ENCODE measurements at places on chromosomes 7 and 10.

- H3K27ac ChIP-seq: peak overlapping the region; percentile 90
- H3K4me3 ChIP-seq: peak overlapping the region; percentile 84
- peaks cover 11% of the 10 kb centered on the region for H3K36me3 ChIP-seq
- DNase-seq: peak; percentile 55
- H3K27me3 ChIP-seq: no peaks in the 10 kb centered on the region
These were observed 569 bp downstream of the ZNF316 start for GRCh38 chr7:6637544-6638229.

DNA sequence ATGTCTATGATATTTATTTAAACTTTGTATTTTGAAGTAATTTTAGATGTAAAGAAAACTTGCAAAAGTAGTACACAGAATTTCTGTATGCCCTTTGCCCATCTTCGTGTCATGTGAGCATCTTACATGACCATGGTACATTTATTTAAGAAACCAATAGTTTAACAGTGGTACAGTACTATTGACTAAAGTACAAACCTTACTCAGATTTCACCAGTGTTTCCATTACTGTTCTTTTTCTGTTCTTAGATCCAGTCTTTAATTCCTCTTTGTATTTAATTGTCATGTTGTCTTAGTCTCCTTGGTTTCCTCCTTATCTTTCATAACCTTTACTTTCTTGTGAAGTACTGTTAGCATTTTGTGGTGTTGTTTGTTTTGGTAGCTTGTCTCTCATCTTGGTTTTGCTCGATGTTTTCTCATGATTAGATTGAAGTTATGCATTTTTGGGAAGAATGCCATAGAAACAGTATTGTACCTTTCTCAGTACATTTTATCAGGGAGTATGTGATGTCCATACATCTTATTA lies 24.1 kb downstream of the TAX1BP1 start:
- peaks cover 51% of the 10 kb centered on the region for H3K36me3 ChIP-seq
- no peaks in the 10 kb centered on the region for H3K27me3 ChIP-seq
- no peak overlapping the region for H3K4me3 ChIP-seq
- DNase-seq: no peak
- H3K27ac ChIP-seq: no peak overlapping the region
- H3K4me1 ChIP-seq: peaks cover 26% of the 10 kb centered on the region

DNA sequence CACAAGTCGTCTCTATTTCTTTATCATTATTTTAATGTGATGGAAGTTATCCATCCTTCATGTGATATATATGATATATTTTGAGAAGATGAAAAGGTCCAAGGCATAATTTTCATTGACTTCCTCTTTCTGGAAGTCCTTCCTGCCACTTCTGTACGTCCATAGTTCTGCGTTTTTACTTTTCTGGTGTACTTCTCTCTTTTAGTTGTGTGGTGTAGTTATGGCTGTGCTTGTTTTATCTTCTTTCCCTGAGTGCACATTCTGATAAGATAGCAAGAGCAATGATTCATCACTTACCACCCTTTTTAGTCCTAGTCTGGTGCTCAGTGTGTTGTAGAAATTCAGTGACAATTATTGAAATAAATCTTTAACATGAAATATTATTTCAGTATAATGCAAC lies 231.3 kb upstream of the FERD3L start:
- no peaks in the 10 kb centered on the region for H3K27me3 ChIP-seq
- H3K4me1 ChIP-seq: no peaks in the 10 kb centered on the region
- H3K27ac ChIP-seq: no peak overlapping the region
- DNase-seq: no peak

DNA sequence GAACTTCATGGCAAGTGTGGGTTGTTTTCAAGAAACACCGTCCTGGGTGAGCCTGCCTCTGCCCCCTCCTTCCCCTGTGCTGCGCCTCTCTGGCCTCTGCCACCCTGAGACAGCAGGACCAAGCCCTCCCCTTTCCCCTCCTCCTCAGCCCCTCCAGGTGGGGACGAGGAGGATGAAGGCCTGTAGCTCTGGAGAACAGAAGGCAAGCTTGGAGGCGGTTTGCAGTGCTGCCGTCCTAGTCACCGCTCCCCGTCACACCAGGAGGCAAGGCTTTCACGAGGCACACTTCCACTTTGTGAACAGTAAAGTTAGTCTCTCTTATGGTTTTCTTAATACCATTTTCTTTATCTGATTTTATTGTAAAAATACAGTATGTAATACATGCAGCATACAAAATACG lies 8.8 kb upstream of the VIPR2 start:
- no peak overlapping the region for H3K27ac ChIP-seq
- H3K4me1 ChIP-seq: no peaks in the 10 kb centered on the region
- no peaks in the 10 kb centered on the region for H3K27me3 ChIP-seq
- no peak overlapping the region for H3K4me3 ChIP-seq
- DNase-seq: no peak

- H3K4me1 ChIP-seq: no peaks in the 10 kb centered on the region
- no peaks in the 10 kb centered on the region for H3K36me3 ChIP-seq
- H3K27me3 ChIP-seq: peaks cover 71% of the 10 kb centered on the region
- H3K27ac ChIP-seq: no peak overlapping the region
- no peak for DNase-seq
These were observed 73.3 kb upstream of the FRMD4A start for GRCh38 chr10:14403881-14404623.

- no peak for DNase-seq
- no peaks in the 10 kb centered on the region for H3K27me3 ChIP-seq
- peaks cover 4% of the 10 kb centered on the region for H3K4me1 ChIP-seq
These were observed 292.9 kb downstream of the PTEN start for GRCh38 chr10:88156341-88156740.

GRCh38 chr10:33345236-33345635 lies 10.8 kb upstream of the NRP1 start:
- H3K27me3 ChIP-seq: peaks cover 52% of the 10 kb centered on the region
- H3K4me1 ChIP-seq: peaks cover 6% of the 10 kb centered on the region
- no peak overlapping the region for H3K27ac ChIP-seq
- no peaks in the 10 kb centered on the region for H3K36me3 ChIP-seq
- DNase-seq: no peak
- H3K4me3 ChIP-seq: no peak overlapping the region
